GM13976 (cell line): ENCODE measurements at places on chromosomes 5 and 9.

DNA sequence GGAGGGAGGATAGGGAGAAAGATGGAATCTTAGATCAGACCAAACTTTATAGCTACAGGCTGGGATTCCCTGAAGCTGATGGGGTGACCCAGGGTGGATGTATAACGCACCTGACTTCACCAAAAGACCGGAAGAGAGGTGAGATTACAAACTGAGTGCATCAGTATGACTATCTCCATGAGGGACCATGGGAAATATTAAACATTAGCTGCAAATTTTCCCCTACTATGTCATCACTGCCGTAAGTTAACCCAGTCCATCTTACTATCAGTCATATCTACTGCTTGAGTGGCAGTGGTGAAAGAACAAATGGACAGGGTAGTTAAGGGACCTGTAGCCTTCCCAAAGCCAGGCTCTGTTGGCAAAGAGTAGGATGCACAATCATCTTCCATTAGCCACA, 368.3 kb downstream of the EFNA5 start:
- DNase-seq = no peak

DNA sequence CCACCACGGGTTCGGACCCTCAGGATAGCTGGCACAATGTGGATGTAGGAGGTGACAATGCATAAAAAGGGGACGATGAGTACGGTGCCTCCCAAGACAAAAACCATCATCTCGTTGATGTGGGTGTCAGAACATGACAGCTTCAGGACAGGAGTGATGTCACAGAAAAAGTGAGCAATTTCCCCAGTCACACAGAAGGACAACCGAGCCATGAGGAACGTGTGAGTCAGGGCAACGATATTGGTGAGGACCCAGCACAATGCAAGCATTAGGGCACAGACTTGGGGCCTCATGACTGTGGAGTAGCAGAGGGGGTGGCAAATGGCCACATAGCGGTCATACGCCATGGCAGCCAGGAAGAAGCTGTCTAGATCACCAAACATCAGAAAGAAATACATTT, 491 bp downstream of the OR1N1 start:
- DNase-seq = no peak

- no peak for DNase-seq
Measured at GRCh38 chr5:108255468-108255867, 126.4 kb downstream of the FBXL17 start.

DNA sequence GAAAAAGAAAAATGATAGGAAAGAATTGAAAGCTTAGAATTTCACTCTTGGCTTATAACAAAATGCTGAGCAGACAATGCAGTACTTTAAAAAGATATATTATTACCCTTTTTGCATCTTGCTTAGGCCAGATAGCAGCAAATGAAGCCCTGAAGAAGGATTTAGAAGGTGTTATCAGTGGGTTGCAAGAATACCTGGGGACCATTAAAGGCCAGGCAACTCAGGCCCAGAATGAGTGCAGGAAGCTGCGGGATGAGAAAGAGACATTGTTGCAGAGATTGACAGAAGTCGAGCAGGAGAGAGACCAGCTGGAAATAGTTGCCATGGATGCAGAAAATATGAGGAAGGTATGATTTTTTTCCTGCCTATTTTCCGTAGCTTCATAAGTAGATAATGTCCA, 50.8 kb downstream of the CNTRL start:
- no peak for DNase-seq

DNA sequence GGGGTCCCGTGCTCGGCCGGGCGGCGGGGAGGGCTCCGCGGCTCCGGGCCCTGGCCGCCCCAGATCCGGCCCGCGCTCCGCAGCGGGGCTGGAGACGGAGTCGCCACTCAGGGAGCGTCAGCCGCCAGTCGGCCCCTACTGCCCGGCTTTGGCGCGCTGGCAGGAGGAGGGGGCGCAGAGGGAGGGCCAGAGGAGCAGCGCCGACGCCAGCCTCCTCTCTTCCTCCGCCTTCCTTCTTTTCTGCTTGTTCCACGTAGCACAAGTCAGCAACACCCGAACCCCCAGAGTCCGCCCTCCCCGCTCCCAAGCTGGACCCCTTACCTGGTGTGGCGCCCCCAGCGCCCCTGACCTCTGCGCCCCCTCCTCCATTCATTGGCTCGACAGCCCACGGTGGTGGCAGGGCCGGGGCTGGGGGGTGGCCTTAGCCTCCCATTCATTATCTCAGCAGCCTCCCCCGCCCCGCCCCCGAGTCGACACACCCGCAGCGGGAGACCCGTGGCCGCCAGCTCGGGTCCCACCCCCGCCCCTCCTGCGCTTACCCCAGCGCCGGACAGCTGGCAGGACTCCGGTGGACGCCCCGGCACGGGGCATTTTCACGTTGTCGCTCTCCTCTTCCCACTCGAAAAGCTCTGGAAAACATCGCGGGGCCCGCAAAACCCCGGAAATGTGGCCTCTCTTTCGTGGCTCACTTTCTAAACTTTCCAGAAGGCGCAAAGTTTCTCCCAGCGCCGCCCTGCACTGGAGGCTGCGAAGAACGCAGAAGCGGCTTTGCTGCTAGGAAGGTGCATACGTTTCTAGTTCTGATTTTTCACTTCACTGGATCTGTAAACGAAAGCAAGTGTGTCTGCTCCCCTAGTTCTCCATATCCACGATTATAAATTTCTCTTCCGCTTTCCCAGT, at the start of gene LPAR1:
Gene LPAR1 (minus strand): TSS at position 140 of the 900 bp plus-strand sequence. CDS start 66,353 bp downstream, outside the sequence.
- DNase-seq = peak; percentile 29

DNA sequence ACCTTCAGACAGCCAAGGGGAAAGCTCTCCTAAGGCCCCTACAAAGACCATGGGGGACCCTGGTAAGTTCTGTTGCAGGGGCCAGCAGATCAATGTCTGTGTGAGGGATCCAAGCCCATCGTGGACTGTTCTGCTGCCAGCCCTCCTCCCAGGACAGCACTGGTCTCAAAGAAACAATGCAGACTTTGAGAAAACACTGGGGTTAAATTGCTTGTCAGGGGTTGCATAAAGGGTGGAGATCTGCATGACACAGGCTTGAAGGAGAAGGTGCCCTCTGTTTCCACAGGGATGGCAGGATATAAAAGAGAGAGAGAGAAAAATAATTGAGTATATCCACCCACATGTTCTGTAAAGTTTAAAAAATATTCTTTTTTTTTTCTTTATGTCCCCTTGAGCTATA, 157.6 kb upstream of the TBC1D2 start:
- DNase-seq = no peak

DNA sequence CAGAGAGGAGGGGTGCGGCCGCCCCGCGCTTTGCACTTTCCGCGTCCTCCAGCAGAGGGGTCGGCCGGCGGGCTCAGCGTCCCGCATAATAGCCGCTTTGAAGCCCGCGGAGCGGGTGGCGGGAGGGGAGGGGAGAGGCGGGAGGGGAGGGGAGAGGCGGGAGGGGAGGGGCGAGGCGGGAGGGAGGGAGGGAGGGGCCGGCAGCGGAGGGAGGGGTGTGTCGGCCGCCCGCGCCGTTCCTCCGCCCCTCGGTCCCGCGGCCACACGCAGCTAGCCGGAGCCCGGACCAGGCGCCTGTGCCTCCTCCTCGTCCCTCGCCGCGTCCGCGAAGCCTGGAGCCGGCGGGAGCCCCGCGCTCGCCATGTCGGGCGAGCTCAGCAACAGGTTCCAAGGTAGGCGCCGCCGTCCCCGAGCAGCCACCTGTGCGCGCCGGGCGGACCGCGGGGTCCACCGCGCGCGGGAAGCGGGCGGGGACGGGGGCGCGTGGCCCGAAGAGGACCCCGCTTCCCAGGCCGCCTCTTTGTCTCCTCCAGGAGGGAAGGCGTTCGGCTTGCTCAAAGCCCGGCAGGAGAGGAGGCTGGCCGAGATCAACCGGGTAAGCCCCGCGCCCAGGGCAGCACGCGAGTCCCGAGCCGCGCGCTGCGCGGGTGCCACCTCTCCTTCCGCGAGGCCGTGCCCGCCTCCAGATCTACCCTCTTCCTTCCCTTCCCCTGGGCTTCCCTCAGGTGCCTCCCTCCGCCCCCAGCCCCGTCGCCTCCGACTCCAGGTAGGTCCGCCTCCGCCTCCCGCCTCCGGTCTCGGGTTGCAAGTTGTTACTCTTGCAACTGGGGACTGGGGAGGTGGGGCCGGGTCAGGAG, at the start of gene AIF1L:
Gene AIF1L (plus strand): TSS at position 263 of the 857 bp plus-strand sequence. CDS start 99 bp downstream, at position 362.
- DNase-seq = peak; percentile 71

GRCh38 chr5:168390491-168390890, 95.8 kb upstream of the RARS1 start:
- DNase-seq = no peak
